ENCODE measurements at places on chromosomes 13 and 19.
A peak's percentile ranks its signal among the peaks of the same experiment; 100 is the strongest.

GRCh38 chr19:17860331-17860992, 752 bp downstream of the RPL18A start:
- DNase-seq: no peak

GRCh38 chr13:85543144-85543543, 256.1 kb downstream of the SLITRK6 start:
- DNase-seq: no peak

- no peak for DNase-seq
Observed at GRCh38 chr19:16915734-16916133, 26.9 kb downstream of the F2RL3 start.

- no peak for DNase-seq
Observed at GRCh38 chr19:51676566-51677083, 16.5 kb upstream of the SPACA6 start.

DNA sequence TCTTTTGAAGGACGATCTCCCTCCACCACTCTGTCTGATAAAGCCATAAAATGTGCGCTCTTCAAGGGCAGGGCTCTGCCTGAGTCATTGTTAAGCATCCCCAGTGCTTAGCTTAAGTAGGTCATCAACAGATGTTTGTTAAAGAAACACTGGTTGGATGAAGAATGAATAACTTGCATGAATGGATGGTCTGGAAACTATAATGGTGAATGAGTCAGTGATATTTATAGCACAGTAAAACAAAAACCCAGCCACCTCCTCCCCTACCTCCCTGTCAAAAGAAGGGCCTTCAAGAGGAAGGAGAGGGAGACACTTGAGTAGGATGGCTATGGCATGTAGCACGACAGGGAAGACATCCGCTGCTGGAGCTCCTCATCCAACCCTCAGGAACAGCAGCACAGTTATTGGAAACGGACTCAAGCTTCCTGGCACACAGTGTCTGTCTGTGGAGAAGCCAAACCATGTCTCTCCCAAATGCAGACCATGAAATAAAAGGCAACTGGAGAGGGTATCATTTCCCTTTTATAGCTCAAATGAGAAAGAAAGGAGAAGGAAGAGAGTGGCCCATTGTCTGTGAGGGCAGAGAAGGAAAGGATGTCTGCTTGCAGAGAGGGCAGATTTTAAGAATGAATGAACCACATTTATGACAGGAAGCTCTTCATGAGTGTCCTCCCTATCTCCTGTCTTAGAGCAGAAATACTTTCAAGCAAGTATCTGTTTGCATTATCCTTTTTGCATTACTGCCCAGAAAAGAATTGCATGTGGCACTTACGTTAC, 183.5 kb upstream of the UBL3 start:
- DNase-seq: no peak

- DNase-seq: no peak
Observed at GRCh38 chr19:47471381-47471732, 336 bp downstream of the SLC8A2 start.

- DNase-seq: no peak
Observed at GRCh38 chr19:12864721-12865715, 16.2 kb downstream of the DNASE2 start.

GRCh38 chr13:25901460-25902376, 150.1 kb downstream of the SHISA2 start:
- no peak for DNase-seq

DNA sequence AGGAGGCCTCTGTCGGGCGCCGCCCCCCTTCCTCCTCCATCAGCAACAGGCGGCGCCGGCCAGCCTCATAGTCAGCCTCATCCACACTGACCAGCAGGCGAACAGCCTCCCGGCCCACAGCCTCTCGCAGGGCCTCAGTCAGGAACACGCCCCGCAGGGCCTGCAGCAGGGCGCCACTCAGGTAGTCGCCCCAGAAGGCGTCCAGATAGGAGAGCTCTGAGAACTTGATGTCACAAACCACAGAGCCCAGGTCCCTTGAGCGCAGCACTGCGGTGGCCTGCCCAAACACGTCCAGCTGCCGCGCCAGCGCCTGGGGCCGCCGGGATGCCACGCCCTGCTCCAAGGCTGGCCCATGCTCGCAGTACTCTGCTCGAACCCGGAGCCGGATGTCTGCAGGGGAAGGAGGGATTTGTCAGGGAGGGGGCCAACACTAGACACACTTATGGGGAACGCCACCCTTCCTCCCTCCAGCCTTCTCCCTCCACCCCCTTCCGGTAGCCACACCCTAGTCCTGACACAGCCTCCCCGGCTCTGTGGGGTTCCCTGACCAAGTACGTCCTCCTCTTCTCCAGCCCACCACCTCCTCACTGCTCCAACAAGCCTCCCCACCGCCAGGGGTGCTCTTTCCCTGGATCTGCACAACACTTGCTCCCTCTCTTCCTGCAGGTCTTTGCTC, 17.9 kb downstream of the DEDD2 start:
- DNase-seq: peak; percentile 33

DNA sequence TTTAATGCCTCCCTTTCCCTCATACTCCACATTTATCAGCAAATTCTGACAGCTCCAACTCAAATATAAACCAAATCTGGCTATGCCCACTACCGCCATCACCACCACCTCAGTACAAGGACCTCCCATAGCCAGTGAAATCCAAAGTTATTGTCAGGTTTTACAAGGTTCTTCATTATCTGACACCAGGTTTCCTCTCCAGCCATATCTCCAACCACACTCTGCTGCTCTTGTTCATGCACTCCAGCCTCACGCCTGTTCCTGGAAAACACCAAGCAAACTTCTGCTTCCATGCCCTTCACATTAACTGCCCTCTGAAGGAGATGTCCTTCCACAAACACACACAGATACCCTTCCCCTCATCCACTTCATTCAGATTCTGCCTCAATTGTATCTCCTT, 102.2 kb upstream of the MIR17HG start:
- DNase-seq: no peak

DNA sequence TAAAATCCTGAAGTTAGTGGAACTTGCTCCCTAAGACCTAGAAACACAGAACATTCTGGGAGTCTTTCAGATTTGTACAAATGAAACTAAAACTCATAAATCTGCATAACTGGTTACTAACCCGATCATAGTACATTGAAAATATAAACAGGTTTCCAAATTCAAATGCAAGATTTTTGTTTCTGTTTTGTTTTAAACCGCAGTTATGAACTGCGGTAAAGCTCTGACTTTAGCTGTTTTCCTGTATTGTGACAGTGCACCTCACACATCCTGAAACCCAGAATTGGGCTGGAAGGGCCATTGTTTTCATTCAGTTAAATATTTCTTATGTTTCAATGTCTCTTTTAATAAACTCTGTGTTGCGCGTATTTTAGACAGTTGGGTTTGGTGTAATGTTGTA, 204.7 kb downstream of the SHISA2 start:
- no peak for DNase-seq

DNA sequence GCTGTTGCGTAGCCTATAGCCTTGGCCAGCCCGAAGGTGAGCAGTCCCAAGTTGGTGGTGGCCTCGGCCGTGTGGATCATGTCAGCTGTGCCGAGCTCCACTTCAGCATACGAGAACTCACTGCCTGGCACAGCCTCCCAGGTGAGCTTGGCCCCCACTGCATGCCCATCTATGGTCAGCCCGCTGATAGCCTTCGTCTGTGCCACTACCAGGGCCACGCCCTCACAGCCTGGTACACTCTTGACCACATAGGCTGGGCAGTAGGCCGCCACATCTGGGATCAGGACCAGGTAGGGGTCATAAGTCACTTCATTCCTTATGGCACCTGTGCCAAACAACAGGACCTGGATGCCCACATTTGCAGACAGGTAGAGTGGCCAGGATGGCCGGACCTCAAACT, 7.4 kb downstream of the FCGBP start:
- DNase-seq: no peak

GRCh38 chr13:49329831-49330545, 82.3 kb downstream of the CDADC1 start:
- no peak for DNase-seq

- peak; percentile 59 for DNase-seq
Observed at GRCh38 chr19:50835785-50836542, 2.6 kb upstream of the KLK15 start.
